Upper lobe of left lung (tissue), 6 donors: ENCODE measurements at places on chromosomes 2 and 18. TPM values are rescaled to one million over a fixed set of nuclear protein-coding genes. Genes with fewer than 3 reads are reported as not detected.

G6PC2 gene
- not detected for total RNA-seq

GKN2 gene
- total RNA-seq = 11.2 TPM

DNAH7 gene
- total RNA-seq = 18.9 TPM

ACTG2 gene
- total RNA-seq = 12.6 TPM

ANTXR1 gene
- 45.4 TPM for total RNA-seq
